ENCODE measurements at places on chromosomes 6 and 20. TPM values are rescaled to one million over a fixed set of nuclear protein-coding genes. Genes with fewer than 3 reads are reported as not detected.

DNA sequence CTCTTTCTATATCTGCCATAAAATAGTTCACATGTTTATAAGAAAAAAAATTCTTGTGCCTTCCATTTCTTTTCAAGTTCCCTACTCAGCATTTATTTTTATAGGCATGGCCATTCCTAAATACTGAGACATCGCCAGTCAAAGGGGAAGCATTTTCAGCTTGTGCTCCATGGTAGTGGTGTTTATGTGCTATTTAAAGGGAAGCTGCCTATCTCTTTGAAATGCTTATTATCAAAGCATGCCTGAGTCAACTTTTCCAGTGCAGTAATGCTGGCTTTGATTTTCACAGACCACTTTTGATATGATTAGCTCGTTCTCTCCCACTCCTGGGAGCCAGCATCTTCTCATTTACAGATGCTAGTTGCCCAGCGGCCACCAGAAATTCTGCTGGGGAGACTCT lies 124.1 kb upstream of the RIN2 start:
- H3K4me3 ChIP-seq = no peak overlapping the region
- H3K36me3 ChIP-seq = no peaks in the 10 kb centered on the region
- H3K4me1 ChIP-seq = no peaks in the 10 kb centered on the region
- no peaks in the 10 kb centered on the region for H3K27me3 ChIP-seq

DNA sequence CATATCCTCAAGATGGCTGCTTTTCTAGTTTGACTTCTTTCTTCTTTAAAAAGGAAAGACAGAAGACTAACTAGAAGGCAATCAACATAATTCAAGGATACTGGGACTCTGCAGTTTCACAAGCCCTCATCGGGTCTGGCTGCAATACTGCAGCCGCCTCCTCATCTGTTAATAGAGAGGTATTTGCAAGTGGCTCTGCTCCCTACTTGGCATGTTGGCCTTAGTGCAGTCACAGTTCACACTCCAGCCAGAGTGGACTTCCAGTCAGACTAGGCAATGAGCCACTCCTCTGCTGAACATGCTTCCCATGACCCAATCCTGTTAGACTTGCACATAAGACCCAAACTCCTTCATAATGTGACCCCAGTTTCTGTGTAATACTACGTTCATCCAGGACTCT lies 141.9 kb upstream of the ENPP5 start:
- H3K4me3 ChIP-seq = no peak overlapping the region
- DNase-seq = no peak
- no peak overlapping the region for H3K27ac ChIP-seq

DNA sequence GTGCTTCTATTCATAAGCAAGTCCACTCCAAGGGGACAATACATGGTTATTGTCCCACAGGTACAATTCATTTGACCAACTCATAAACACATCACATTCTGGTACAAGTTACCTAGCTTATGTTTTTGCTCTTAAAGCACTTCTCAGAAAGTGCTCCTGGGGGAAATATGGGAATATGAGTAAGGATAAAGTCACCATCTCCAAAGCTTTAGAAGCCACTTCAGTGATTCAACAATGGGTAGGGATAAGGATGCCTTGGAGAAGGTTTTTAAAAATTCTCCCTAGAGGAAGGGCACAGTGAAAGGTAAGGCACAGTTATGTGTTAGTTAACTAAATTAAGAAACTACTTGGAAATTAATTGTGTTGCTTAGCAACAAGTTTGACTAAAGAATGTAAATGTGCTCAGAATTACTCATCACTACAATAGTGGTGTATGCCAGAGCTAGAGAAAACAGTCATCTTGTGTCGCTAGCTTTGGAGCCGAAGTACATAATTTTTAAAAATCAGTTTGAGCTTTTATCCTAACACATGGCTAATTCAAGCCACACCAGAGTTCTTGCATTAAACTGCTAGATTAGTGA lies 39.5 kb upstream of the LAMP5 start:
- H3K27me3 ChIP-seq = no peaks in the 10 kb centered on the region
- H3K27ac ChIP-seq = no peak overlapping the region
- no peak for DNase-seq
- H3K4me1 ChIP-seq = no peaks in the 10 kb centered on the region

GRCh38 chr20:59481067-59481466 lies 123.3 kb upstream of the PHACTR3 start:
- H3K36me3 ChIP-seq = no peaks in the 10 kb centered on the region
- peaks cover 6% of the 10 kb centered on the region for H3K27me3 ChIP-seq
- H3K4me3 ChIP-seq = no peak overlapping the region

DNA sequence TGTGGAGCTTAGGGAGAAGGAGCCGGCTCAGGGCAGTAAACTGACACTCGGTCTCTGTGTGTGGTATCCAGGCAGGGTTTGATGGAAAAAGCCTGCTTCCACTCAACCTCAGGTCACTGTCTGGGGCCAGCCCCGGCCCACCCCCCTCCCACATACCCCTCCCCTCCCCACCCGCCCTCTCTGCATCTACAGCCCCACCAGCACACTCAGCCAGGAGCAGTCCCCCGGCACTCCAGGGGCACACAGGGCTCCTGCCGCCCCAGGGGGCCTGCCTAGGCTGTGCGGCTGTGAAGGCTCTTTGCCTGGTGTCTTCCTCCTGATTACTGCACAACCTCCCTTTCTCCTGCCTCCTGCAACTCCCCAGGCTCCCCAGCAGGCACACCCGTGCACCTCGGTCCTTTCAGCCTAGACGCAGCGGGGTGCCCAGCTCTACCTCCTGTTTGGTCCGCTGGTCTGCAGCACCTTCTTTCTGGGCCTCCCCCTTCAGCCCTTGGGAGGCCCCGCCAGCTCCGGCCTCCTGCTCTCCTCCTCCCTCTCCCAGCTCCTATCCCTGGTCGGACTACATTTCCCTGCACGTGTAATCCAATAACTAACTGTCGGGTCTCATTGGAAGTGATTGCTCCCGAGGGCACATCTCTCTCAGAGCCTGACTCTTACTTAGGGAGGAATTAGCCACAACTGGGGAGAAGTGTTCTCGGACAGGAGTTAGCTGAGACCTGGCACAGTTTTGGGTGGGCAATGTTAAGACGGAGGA lies 1.3 kb upstream of the FOXF2 start:
- no peak for DNase-seq
- H3K36me3 ChIP-seq = no peaks in the 10 kb centered on the region
- peaks cover 18% of the 10 kb centered on the region for H3K4me1 ChIP-seq
- H3K27ac ChIP-seq = no peak overlapping the region
- H3K27me3 ChIP-seq = peaks cover 83% of the 10 kb centered on the region

The ZBP1 gene
- total RNA-seq = not detected

DNA sequence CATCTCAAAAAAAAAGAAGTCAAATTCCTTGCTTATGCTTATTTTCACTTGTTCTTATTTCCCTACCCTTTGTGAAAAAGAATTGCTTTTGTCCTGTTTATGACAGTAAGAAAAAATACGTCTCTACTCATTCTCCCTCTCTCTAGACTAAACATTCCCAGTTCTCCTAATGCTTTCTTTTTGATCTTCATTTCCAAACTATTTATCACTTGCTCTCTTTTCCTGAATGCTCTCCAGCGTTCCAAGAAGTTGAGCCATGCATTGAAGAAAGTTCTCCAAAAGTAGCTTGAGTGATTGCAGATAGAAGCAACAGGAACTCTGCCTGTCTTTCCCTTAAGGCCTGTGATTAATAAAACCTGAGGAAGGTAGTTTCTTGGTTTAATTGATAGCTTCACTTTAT lies 53.1 kb upstream of the TMEM170B start:
- H3K27me3 ChIP-seq = no peaks in the 10 kb centered on the region
- DNase-seq = no peak
- H3K36me3 ChIP-seq = no peaks in the 10 kb centered on the region
- no peak overlapping the region for H3K4me3 ChIP-seq

GRCh38 chr6:55277646-55278045 lies 49.6 kb upstream of the GFRAL start:
- no peak overlapping the region for H3K4me3 ChIP-seq
- no peaks in the 10 kb centered on the region for H3K36me3 ChIP-seq
- H3K4me1 ChIP-seq = peaks cover 6% of the 10 kb centered on the region
- H3K27me3 ChIP-seq = no peaks in the 10 kb centered on the region
- H3K27ac ChIP-seq = no peak overlapping the region

- peak overlapping the region; percentile 72 for H3K27ac ChIP-seq
- H3K4me1 ChIP-seq = peaks cover 65% of the 10 kb centered on the region
- DNase-seq = no peak
- no peaks in the 10 kb centered on the region for H3K36me3 ChIP-seq
- peak overlapping the region; percentile 44 for H3K4me3 ChIP-seq
These were observed 176.4 kb upstream of the MYLIP start for GRCh38 chr6:15952231-15953151.

DNA sequence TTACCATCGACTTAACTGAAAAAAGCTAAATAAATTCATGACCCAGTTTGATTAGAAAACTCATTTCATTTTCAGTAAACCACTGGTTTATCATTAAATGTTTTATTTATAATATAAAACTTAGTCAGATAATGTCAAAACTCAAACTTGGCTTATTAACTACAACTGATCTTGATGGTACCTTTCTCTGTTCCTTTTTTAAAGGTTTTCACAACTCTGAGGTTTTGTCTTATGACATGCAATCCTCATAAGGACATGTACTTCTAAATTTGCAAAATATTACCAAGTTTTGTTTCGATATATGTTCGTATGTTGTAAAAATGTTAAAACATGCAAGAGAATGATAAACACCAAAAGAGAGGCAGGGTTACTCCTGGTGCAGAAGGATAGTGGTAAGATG lies 82.5 kb upstream of the PDE10A start:
- peaks cover 7% of the 10 kb centered on the region for H3K4me1 ChIP-seq
- H3K27me3 ChIP-seq = peaks cover 9% of the 10 kb centered on the region
- no peak overlapping the region for H3K27ac ChIP-seq
- no peak for DNase-seq
- no peaks in the 10 kb centered on the region for H3K36me3 ChIP-seq

DNA sequence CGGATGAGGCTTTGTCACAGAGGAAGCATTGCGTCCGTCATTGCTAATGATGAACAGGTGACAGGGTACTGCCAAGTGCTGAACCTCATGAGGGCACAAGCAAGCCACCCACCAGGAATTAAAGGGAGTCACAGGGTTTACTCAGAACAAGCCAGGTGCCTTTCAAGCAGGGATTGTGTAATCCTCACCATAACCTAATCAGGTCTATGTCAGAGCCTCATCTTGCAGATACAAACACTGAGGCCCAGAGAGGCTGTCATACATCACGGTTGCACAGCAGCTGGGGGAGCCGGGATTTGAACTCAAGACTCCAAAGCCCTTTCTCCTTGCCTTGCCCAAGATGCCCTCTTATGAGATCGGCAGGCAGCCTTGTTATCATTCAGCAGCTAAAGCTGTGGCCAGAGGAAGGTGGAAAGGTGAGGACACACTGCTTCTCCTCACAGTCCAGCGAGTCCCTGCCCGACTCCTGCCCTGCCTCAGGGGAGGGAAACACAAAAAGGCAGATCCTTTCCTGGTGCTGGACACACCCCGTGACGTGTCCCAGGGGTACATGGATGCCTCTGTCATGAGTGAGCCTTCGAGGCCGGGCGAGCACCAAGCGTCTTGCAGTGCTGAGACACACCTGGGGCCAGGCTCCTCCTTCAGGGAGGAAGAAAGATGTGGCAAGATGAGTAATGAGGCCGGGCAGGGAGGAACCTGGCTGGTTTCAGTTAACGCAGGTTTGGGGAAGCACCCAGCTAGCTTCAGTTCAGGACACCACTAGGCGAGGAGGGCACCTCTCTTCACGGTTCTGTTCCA lies 214.9 kb downstream of the LY86 start:
- peaks cover 10% of the 10 kb centered on the region for H3K4me1 ChIP-seq
- H3K36me3 ChIP-seq = no peaks in the 10 kb centered on the region
- no peak for DNase-seq
- H3K4me3 ChIP-seq = peak overlapping the region; percentile 74
- H3K27me3 ChIP-seq = no peaks in the 10 kb centered on the region
- peak overlapping the region; percentile 97 for H3K27ac ChIP-seq

- no peaks in the 10 kb centered on the region for H3K27me3 ChIP-seq
- no peak overlapping the region for H3K27ac ChIP-seq
These were observed 86.9 kb downstream of the MLIP start for GRCh38 chr6:54198134-54198533.

The PRDM1 gene
- 15.5 TPM for total RNA-seq

The CLPSL2 gene
- total RNA-seq = not detected

The ME1 gene
- total RNA-seq = 4.2 TPM

DNA sequence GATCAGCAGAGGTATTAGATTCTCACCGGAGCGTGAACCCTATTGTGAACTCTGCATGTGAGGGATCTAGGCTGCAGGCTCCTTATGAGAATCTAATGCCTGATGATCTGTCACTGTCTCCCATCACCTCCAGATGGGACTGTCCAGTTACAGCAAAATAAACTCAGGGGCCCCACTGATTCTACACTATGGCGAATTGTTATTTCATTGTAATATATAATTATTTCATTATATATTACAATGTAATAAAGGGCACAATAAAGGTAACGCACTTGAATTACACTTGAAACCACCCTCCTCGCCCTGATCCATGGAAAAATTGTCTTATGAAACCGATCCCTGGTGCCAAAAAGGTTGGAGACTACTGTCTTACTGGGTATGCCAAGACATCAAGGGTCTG lies 18.6 kb downstream of the PRKN start:
- no peak overlapping the region for H3K4me3 ChIP-seq
- peaks cover 12% of the 10 kb centered on the region for H3K4me1 ChIP-seq
- no peak for DNase-seq
- H3K36me3 ChIP-seq = no peaks in the 10 kb centered on the region
- no peak overlapping the region for H3K27ac ChIP-seq

The WFDC5 gene
- 0.74 TPM for total RNA-seq

- H3K4me3 ChIP-seq = no peak overlapping the region
- H3K36me3 ChIP-seq = peaks cover 28% of the 10 kb centered on the region
- no peaks in the 10 kb centered on the region for H3K27me3 ChIP-seq
- H3K4me1 ChIP-seq = peaks cover 9% of the 10 kb centered on the region
- H3K27ac ChIP-seq = peak overlapping the region; percentile 70
- no peak for DNase-seq
These were observed 122.9 kb downstream of the ZMYND8 start for GRCh38 chr20:47233333-47234188.

The VARS1 gene
- total RNA-seq = 104 TPM

The HLA-DRA gene
- 2.1 TPM for total RNA-seq

The MOG gene
- total RNA-seq = not detected

DNA sequence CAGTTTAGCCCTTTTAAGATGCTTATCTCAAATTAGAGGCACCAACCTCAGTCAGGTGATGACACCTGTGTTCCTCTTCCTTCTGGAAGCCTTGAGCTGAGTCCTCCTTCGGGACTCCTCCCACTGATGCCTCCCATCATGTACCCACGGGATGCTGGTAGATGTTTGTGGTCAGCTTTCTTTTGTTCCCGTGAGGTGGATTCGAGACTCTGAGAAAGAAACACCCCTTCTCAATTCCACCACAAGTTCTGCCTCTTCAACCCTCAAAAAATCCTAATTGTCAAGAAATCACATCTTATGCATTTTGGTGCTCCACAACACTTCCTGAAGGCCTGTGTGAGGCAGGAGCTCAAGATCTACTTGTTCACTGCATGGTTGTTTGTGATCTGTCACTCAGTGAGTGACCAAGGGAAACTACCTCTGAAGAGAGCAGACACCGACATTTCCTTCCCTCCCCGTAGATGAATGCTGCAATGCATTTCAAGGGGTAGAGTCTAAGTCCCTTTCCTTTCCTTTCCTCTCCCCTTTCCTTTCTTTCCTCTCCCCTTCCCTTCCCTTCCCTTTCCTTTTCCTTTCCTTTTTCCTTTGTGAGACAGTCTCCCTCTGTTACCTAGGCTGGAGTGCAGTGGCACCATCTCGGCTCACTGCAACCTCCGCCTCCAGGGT lies 50.5 kb downstream of the PCNA start:
- no peak for DNase-seq
- no peak overlapping the region for H3K4me3 ChIP-seq
- H3K36me3 ChIP-seq = no peaks in the 10 kb centered on the region
- H3K27ac ChIP-seq = no peak overlapping the region
- no peaks in the 10 kb centered on the region for H3K4me1 ChIP-seq

GRCh38 chr20:37920270-37920669 lies 17.3 kb downstream of the VSTM2L start:
- H3K27me3 ChIP-seq = peaks cover 23% of the 10 kb centered on the region
- no peak for DNase-seq
- no peaks in the 10 kb centered on the region for H3K36me3 ChIP-seq
- H3K27ac ChIP-seq = no peak overlapping the region

The MUC21 gene
- total RNA-seq = 0.65 TPM

The ESR1 gene
- 0.24 TPM for total RNA-seq
